ENCODE measurements at places on chromosomes 2 and 18. TPM values are rescaled to one million over a fixed set of nuclear protein-coding genes. Genes with fewer than 3 reads are reported as not detected.

The DNAJC5G gene
- polyA plus RNA-seq, result 1.7 TPM

The CRACDL gene
- 2.7 TPM for polyA plus RNA-seq

The PLEKHH2 gene
- polyA plus RNA-seq, result 9.0 TPM

The CTNNA2 gene
- 94.0 TPM for polyA plus RNA-seq

The ADRA2B gene
- polyA plus RNA-seq, result 0.44 TPM

The WNT6 gene
- 9.7 TPM for polyA plus RNA-seq

- no peak for DNase-seq
Measured at GRCh38 chr2:62660582-62661262, 44.8 kb upstream of the EHBP1 start.

GRCh38 chr2:131152074-131152473 lies 46.9 kb downstream of the PLEKHB2 start:
- DNase-seq, result no peak

DNA sequence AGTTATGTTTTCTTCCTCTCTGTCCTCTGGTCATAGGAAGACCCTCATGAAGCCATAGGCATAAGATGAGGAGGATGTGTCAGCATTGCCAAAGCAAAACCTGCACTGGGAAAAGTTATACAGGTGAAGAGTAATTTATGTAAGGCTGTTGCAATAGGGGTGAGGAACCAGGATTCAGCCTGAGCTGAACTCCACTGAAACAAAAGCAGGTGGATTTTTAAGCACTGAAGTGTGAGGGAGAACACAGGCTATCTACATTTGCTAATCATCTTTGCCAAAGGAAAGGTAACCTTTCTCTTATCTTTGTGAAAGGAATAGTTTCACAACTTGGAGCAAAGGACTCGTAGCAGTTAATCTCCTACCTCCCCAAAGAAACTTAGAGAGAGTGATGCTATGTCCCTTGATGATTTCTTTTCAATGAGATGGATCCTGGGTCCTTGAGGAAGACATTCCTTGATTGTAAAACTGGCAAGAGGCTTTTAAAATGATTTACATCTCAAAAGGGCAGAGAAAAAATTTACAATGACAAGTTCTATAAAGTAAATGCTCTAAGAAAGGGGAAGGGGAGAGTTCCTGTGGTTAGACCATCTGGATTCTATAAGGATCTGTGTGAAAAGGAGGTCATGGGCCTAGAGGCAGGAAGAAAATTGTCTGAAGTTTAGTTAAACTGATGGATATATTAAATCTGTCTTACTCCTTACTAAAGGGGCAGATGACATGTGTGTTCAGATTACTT lies 385.4 kb upstream of the CDH7 start:
- DNase-seq, result no peak

- no peak for DNase-seq
Measured at GRCh38 chr18:47522359-47522758, 270.9 kb upstream of the SKOR2 start.

GRCh38 chr2:30217644-30218337 lies 13.5 kb upstream of the LBH start:
- no peak for DNase-seq

DNA sequence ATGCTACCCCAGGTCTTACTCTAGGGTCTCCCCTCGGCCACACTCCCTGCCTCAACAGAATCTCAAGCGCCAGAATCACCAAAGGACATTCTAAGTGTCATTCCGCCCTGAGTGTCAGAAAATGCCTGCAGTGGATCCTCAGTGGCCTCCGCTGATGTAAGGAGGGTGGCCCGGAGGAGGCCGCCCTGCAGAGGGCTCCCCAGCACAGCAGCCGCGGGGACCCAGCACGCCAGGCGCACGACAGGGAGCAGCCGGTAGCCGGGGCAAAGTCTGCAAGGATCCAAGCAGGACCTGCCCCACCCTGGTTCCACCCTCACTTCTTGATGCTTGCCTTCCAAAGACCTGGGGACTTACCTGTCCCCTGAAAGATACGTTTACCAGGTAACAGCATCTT lies 54.2 kb upstream of the ID2 start:
- no peak for DNase-seq

DNA sequence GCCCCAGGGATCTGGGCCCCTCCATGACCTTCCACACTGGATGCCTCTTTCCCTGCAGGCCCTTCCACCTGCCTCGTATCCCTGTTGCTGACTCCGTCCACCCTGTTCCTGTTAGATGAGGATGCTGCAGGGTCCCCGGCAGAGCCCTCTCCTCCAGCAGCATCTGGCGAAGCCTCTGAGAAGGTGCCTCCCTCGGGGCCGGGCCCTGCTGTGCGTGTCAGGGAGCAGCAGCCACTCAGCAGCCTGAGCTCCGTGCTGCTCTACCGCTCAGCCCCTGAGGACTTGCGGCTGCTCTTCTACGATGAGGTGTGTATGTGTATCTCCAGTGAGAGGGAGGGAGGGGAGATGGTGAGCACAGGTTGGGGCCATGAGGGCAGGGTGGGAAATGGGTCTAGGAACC lies 12.4 kb upstream of the SLC4A3 start:
- DNase-seq, result no peak

DNA sequence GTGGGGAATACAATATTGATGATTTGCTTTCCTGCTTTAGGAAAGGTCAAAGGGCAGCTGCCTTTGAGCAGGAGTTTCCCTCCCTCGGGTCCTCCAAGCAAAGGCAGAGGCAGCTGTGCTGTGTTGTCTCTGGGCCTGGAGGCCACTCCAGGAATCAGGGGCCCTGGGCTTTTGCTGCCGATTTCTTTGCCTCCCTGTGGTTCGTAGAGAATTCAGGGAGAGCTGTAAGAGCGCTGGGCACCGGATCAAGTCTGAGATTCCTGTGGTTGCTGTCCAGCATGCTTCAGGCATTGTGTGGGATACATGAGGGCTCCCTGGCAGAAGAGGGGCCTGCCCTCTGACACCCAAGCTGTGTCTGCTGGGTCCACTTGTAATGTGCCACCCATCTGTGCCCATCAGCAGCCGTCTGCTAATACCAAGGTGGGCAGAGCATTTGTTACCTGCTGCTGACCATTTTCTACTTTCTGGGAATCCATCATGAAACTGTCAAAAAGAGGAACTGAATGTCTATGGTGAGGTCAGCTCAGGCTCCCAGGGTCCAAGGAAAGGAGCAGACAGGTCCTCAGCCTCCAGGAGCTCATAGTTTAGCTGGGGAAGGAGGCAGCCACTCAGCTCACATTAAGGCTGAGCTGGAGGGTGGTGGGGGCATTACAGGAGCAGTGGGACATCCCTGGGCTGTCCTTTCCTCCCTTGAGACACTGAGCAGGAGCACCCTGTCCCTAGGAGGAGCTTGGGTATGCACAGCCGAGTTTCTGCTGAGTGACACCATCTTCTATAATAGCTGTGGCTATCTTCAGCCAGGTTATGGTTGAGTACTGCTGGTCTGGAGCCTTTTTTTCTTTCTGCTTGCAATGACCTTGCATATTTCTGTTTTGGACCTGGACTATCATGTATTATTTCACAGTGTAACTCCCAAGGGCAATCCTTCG lies 68.5 kb downstream of the CTIF start:
- DNase-seq, result peak; percentile 42

GRCh38 chr2:59458800-59459199 lies 1094.7 kb downstream of the BCL11A start:
- no peak for DNase-seq

DNA sequence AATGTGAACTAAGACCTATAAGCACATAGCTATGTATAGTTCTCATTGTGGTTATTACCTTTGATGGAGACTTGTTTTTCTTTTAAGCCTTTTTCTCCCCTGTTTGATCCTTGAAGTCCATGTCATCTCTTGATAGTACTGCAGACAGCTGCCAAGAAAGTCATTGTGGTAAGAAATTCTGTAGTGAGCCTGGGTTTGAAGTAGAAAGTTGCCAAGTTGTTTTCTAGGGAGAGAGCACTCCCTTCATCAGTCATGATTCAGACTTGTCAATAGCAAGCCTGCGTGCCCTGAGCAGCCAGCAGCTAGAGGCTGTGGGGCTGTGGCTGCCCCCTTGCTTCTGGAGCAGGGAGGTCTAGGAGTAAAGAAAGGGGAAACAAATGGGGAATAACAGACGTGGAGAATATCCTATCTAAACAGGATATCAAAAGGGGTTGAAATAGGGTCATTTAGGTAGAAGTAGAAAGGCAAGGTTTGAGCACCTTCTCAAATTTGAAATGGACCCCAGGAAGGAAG lies 8.4 kb downstream of the SP5 start:
- DNase-seq, result no peak

DNA sequence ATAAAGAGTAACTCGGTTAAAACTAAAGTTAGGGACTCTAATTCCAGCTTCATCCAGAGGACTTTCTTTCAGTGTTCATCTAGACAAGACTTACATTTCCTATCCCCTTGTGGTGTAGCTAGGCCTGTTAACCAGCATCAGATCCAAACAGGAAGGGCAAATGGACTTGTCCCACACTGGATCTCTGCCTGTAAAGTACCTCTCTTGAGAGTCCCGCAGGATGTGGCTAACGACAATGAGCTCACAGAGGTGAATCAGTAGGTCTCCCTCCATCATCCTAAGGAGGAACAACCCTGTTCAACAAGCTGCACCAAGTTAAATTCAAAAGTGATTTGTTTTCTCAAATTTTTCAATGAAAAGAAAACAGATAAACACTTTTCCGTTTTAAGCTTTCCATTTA lies 412.3 kb upstream of the RGPD4 start:
- DNase-seq, result no peak

Measured in spinal cord (tissue), 10 donors.